ENCODE measurements at places on chromosomes 12 and 14. TPM values are rescaled to one million over a fixed set of nuclear protein-coding genes. Genes with fewer than 3 reads are reported as not detected.

TUNAR gene
- 0.23 TPM for total RNA-seq

TMCC3 gene
- total RNA-seq, result 23.3 TPM

DCN gene
- 388 TPM for total RNA-seq

GLI1 gene
- 13.4 TPM for total RNA-seq

ENDOU gene
- not detected for total RNA-seq

IQSEC3 gene
- total RNA-seq, result 2.9 TPM

KRT73 gene
- not detected for total RNA-seq

RASSF8 gene
- total RNA-seq, result 46.0 TPM

KRT78 gene
- not detected for total RNA-seq

NPFF gene
- not detected for total RNA-seq

PITPNM2 gene
- 12.5 TPM for total RNA-seq

SAMD15 gene
- total RNA-seq, result 5.3 TPM

RHEBL1 gene
- total RNA-seq, result 1.3 TPM

SMCO3 gene
- total RNA-seq, result 3.3 TPM

ABCB9 gene
- total RNA-seq, result 10.9 TPM

NKX2-1 gene
- not detected for total RNA-seq

OTOGL gene
- 0.82 TPM for total RNA-seq

LRRC10 gene
- not detected for total RNA-seq

GPR84 gene
- 0.53 TPM for total RNA-seq

GPD1 gene
- 60.8 TPM for total RNA-seq

HOXC10 gene
- 23.5 TPM for total RNA-seq

AICDA gene
- 0.23 TPM for total RNA-seq

MSI1 gene
- 4.8 TPM for total RNA-seq

ANG gene
- total RNA-seq, result 5.1 TPM

DCTN2 gene
- total RNA-seq, result 85.7 TPM

CPNE6 gene
- not detected for total RNA-seq

PLCZ1 gene
- 1.2 TPM for total RNA-seq

TMEM132C gene
- total RNA-seq, result 5.1 TPM

KRT8 gene
- 177 TPM for total RNA-seq

CCER1 gene
- not detected for total RNA-seq

FAM90A1 gene
- 0.18 TPM for total RNA-seq

GDF3 gene
- 0.64 TPM for total RNA-seq

LUM gene
- 49.0 TPM for total RNA-seq

PLD4 gene
- 16.2 TPM for total RNA-seq
